ENCODE measurements at places on chromosomes 12 and 14.

GRCh38 chr12:31494455-31494854, 96.5 kb downstream of the DENND5B start:
- no peak for DNase-seq

DNA sequence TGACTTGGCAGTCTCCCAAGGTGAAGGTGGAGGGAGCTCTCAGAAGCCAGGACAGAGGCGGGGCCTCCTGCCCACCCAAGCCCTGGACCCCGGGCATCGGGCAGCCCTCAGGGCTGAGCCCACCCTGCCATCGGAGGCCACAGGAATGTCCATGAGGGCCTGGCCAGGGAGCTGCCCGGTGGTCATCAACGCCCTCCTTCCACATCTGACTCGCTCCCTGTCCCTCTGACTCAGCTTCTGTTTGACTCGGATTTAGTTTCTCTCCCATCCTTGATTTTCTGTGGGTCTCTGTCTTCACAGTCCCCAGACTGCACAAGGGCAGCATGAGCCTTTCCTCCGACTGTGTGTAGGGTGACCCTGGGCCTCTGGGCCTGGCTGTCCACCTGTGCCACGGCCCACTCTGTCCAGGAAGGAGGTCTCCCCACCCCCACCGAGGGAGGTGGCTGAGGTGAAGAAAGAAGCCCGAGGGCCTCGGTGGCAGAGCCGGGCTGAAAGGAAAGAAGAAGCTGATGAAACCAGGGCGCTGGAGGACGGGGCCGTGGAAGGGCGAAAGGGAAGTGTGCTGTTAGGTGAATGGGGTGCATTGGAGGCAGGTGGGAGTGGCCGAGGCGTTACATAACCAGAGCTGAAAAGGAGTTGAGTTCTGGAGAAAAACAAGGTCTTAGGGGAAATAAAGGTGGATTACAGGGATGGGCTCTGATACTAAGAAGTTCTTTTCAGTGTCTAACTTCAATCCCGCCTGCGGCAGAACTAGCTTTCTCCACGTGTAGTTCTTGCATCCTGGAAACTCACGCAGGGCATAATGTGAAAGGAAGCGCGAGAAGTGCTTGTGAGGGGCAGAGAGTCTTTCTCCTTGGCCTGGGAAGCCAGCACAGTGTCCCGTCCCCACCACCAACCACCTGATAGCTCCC, 16.7 kb upstream of the TMEM106C start:
- DNase-seq, result no peak

- DNase-seq, result no peak
These were observed 65.4 kb downstream of the TAOK3 start for GRCh38 chr12:118307069-118307954.

- no peak for DNase-seq
These were observed 380.1 kb downstream of the RAD51B start for GRCh38 chr14:68199554-68200151.

DNA sequence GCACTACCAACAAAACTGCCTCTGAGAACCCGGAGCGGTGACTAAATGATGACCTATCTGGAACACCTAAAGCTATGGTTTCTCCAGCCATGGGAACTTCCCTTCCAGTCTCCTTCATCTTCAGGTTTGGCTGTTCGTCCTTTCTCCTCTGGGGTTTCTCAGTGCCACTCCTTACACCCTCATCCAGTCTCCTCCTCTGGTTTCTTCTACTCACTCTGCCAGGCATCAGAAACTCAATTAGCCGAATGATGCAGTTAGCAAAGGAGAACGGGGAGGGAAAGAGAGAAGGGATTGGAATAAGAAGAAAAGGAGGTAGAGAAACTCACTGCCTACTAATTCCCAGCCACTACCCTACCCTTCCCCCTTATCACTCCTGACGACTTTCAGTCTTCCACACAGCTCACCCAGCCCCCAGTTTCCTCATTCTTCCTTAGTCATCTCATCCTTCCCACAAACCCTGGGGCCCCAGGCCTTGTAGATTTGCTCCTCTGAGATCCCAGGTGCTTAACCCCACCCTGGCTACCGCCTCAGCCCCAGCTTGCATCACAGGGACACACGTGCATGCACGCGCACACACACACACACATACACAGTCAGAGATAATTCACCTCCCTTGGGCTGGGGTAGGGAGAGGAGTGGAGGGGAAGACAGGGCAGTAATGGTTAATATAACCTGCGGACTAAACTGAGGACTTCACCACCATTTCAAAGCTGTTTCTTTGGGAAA, 13.0 kb downstream of the FGD6 start:
- no peak for DNase-seq

GRCh38 chr12:130709151-130709970, 6.7 kb downstream of the RIMBP2 start:
- no peak for DNase-seq

DNA sequence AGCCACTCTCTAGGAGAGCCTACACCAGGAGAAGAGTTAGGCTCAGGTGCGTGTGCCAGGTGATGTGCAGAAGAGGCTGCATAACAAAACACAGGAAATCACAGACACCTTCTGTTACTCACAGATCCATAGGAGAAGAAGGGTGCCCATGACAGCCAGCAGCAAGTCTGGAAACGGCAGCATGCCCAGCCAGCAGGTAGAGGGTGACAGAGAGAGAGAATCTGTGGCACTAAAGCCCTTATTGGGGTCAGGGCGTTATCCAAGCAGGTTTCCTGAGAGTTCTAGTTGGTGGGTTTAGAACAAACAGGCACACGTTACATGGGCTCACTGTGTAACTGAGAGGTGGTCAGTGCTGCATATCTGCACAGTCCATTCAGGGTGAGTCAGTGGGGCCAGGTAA, 14.9 kb upstream of the SLC8A3 start:
- DNase-seq, result no peak

GRCh38 chr12:122354958-122355641, 67.4 kb downstream of the CLIP1 start:
- no peak for DNase-seq

Data from activated CD8-positive, alpha-beta memory T cell treated with anti-CD3 and anti-CD28 coated beads for 1 hour (primary cell).